ENCODE measurements at places on chromosomes 16 and 17.

GRCh38 chr16:24524855-24525677 lies 14.3 kb upstream of the RBBP6 start:
- DNase-seq = no peak

- no peak for DNase-seq
Observed at GRCh38 chr17:57569853-57570252, 175.2 kb downstream of the CCDC182 start.

- DNase-seq = no peak
Observed at GRCh38 chr17:55990332-55991006, 162.8 kb upstream of the ANKFN1 start.

DNA sequence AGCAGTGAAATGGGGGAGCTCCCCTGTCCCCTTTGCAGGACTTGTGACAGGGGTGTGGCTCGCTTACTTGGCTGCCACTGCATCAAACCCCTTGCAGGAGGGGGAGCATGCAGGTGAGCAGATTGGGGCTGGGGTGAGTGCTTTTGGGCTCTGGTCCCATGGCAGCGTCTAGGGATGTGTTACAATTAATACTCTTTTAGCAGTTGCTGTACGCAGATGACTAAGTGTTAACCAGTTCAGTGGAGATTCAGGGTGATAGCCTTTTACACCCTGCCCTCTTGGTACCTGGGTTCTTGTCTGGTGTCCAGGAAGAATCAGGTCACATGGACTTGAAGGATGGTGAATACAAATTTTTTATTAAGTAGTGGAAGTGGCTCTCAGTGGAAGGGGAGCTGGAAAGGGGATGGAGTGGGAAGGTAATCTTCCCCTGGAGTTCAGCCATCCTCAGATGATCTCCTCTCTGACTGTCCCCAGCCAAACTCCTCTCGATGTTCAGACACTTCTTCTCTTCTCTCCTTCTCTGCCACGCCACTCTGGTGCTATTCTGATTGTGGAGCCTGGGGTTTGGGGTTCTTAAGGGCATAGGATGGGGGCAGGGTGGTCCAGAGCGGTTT lies 100.1 kb downstream of the MARF1 start:
- DNase-seq = no peak

DNA sequence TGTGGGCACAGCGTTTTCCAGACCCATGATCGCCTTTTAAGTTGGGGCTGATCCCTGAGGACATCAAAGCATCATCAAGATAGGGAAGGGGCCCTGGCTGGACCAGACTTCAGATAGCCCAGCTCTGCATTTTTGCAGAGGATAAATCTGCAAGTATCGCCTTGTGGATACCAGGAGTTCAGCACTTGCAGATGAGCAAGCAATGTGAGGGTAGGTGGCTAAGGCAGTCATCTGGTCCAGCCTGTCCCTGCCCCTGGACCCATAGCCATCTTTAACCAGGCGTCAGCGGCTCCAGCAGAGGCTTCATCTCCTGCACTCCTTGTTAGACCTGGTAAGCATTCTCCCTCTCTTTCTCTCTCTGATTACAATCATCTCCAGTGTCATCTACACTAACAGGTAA lies 9.0 kb upstream of the MRPS23 start:
- DNase-seq = no peak

DNA sequence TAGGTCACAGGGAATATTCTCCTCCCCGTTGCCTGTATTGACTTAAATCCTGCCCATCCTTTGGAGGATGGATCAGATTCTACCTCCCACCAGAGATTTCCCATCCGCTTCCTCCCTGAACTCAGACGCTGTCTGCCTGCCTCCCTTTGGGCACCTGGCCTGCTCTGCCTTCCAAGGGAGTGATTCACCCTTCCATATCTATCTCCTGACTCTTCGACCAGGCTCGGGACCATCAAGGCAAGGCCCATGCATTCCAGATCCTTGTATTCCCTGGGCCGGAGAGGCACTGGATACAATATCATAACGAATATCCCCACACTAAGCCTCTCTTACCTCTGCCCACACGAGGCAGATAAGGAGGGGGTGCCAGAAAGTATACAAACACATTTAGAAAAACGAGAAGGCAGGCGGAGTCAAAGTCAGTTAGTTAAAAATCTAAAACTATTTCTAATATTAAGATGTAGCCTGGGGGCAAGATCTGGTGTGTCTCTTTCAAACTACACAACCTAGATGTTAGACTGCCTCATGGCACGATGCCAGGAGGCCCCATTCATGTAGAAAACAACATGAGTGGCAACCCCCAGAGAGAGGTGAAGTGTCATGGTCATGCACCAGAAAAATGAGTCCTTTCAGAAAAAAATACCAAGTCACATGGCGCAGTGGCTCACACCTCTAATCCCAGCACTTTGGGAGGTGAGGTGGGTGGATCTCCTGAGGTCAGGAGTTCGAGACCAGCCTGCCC lies 9.2 kb downstream of the PMP22 start:
- DNase-seq = no peak

DNA sequence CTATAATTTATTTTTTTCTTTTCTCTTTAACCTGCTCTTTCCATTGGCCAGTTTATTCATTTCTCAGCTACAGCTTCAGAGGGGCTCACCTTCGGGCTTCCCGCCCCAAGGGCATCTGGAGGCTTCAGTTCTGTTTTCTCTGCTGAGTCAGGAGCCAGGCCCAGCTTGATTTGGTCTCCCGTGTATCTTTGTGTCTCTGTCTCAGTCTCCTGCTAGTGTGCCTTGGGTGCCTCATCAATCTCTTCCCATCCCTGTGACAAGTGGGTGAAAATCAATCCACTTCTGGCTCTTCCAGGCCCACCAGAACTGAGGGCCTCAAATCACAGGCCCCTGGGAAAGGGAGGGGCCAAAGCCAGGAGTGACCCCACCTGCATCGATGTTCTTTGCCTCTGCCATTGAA lies 72.1 kb downstream of the CCDC182 start:
- DNase-seq = no peak

- DNase-seq = peak; percentile 64
Observed at GRCh38 chr16:86044241-86044671, 145.3 kb downstream of the IRF8 start.

GRCh38 chr17:39071573-39071972 lies 79.9 kb downstream of the PLXDC1 start:
- DNase-seq = no peak

- no peak for DNase-seq
Observed at GRCh38 chr17:2400474-2400866, 390 bp downstream of the MNT start.

- DNase-seq = no peak
Observed at GRCh38 chr17:52776234-52776633, 617.7 kb upstream of the CA10 start.

GRCh38 chr16:67181346-67181745 lies 2.4 kb downstream of the MATCAP1 start:
- DNase-seq = no peak

GRCh38 chr16:68444056-68444657 lies 4.2 kb downstream of the SMPD3 start:
- DNase-seq = no peak

DNA sequence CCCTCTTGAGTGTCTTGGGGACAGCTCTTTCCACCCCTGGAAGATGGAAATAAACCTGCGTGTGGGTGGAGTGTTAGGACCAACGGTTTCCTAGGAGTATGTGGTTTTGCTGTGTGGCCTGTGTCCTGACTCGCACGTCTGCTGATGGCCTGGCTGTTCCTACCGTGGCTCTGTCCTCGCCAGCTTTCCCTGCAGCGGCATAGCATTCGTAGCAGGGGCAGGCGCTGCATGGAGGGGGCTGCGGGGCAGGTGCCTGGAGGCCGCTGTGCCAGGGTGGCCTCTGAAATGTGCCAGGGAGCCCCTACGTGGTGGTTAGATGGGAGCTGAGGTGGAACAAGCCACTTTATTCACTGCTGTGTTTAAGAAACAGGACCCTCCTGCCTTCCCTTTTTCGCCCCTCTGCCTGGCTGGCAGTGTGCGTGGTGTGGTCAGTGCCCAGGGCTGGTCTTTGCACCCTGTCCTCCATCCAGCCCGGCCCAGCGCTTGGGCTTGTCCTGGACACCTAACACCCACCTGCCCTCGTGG lies 10.6 kb downstream of the SLC16A3 start:
- DNase-seq = no peak

DNA sequence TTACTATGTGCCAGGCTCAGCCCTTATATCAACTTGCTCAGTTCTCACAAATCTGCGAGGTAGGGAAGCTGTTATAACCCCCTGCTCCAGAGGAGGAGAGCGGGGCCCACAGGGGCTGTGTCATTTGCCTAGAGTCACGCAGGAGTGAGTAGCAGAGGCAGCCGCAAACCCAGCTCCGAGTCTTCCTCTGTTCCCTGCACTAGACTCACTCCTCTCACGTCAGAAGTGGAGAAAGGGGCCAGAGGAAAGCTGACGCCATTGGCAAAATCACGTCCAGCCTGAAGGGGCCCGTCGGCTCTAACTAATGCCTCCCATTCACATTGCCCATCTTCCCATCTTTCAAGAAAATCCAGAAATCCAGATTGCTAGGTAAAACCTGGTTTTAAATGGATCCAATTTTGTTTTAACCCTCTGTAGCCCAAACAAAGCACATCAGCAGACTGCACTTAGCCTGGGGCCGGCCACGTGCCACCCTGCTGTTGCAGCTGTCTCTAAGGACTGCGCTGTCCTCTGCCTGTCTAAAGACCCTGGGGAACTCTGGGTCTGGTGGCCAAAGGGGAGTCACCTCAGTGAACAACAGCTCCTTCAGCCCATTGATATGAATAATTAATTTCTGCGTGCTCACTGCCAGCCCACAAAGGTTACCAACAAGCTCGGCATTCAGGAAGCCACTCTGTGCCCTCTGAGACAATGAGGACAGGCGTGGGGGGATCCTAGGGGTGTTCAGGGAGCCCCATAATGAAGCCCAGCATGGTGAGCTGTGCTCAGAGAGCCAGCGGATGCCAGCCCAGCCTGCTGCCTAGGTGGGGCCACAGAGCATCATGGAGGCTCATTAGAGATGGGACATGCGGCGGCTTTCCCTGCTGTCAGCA lies 36.7 kb upstream of the ABR start:
- DNase-seq = no peak

DNA sequence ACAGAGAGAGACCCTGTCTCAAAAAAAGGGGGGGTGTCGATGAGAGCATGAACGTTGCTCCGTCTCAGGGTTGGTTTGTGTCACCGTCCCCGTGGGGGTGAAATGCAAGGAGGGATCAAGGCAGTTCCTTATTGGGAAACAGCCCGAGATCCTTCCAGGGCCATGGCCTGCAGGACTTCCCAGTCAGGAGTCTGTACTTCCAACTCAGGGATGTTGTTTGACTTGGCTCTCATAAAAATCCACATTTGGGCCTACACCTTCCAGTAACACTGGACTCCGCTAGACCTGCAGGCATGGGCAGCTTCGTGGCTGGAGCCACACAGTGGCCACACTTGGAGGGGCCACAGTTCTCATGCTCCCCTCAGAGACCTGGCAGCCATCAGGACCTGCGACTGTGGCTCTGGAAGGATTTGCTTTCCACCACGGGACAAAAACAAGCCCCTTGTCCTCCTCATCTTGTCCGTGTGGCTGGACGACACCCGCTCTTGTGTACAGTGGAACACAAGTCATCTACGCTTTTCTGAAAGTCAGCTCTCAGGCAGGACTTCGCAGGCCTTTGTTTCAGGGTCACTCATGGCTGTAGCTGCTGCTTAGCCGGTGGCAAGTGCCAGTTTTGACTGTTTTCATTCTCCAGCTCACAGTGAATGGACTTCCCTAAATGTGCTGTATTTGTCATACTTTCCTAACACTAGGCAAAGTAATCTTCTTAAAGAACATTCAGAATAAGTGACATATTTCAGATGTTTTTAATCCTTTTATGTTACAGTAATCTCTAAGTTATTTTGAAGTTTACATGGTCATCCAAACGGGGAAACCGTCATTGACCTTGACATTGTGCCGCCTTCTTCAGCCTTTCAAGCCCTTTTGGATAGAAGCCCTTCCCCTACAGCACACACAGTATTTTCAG lies 24.2 kb upstream of the IL17C start:
- no peak for DNase-seq

DNA sequence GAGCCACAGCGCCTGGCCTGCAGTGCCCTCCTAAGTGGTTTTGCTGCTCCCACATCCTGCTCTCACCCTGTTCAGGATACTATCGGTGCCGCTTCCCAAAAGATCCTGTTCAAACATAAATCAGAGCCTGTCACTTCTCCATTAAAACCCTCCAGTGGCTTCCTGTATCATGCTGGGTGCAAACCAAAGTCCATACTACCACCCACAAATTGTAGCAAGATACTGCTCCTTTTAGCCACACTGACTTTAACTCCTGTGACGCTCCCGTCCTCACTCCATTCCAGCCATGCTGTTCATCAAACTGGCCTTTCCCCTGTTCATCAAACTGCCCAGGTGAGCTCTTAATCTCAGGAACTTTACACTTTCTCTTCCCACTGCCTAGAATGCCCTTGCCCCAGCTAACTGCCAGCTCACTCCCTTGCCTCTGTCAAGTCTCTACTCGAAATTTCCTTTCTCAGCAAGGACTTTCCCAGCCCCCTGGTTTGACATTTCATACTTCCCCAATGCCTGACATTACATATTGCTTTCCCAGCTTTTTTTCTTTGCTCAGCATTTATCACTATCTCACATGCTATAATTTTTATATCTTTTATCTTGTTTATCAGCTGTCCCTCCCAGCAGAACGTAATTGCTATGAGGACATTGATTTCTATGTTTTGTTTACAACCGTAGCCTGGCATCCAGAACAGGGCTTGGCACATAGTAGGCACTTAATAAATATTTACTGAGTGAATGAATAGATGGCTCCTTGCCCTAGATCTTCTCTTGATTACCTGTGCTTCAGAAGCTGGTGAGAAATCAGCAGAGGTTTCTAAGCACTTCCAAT lies 44.3 kb upstream of the SMURF2 start:
- DNase-seq = no peak

DNA sequence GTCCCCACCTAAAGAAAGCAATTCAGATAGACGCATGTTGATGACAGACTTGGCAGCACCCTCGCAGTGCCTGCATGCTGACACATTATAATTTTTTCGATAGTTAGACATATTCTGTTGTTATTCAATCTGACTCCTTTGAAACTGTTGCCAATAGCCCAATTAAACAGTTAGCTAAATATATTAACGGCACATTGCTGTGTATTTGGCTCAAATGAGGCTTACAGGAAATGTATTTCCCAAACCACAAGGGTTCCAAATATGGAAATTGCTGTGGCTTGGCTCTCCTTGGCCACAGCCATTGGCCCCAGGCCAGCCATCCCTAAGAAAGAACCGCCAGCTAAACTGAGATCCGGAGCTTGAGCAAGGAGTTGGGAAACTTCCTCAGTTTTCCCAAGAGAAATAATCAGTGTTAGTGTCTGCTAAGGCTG lies 31.1 kb downstream of the C16orf82 start:
- DNase-seq = no peak

- DNase-seq = no peak
Observed at GRCh38 chr17:72538901-72539352, 418.1 kb downstream of the SOX9 start.

DNA sequence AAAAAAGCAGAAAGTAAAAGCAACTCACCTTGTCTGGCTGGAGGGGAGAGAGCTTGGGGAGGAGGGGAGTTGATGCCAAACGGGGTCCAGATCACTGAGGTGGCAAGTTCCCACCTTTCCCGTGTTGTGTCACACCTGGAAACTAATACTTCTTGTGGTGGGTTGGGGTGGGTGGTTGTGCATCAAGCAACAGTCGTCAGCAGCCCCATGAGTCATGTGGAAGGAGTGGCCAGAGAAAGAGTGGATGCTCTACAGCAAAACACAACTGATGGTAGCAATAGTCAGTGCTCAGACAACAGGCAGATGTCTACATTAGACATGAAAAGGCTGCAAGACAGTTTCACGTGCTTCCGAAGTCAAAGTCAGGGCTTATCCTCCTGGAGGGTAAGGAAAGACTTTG lies 35.4 kb downstream of the ARSG start:
- no peak for DNase-seq

All from GM19239 (cell line).